ENCODE measurements at places on chromosomes 13 and 19.

- DNase-seq = no peak
Observed at GRCh38 chr13:106617561-106617960, 49.6 kb upstream of the ARGLU1 start.

- DNase-seq = no peak
Observed at GRCh38 chr19:11570039-11570462, 7.4 kb downstream of the ACP5 start.

DNA sequence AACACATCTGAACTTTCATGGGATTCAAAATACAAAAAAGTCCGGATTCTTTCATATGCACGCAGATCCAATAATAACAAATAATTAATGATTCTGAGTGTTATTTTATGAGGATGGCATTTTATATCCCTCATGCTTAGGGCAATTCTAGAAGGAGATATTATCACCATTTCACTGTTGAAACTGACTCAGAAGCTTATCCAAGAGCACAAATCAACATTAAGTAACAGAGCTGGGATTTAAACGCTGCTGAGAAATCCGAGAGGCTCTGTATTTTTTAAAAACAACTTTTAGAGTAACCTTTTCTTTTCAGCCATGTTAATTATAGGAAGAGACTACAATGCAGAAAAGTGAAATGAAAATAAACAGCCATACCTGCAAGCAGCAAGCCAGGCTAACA is 30.3 kb downstream of the ATP7B start:
- no peak for DNase-seq

DNA sequence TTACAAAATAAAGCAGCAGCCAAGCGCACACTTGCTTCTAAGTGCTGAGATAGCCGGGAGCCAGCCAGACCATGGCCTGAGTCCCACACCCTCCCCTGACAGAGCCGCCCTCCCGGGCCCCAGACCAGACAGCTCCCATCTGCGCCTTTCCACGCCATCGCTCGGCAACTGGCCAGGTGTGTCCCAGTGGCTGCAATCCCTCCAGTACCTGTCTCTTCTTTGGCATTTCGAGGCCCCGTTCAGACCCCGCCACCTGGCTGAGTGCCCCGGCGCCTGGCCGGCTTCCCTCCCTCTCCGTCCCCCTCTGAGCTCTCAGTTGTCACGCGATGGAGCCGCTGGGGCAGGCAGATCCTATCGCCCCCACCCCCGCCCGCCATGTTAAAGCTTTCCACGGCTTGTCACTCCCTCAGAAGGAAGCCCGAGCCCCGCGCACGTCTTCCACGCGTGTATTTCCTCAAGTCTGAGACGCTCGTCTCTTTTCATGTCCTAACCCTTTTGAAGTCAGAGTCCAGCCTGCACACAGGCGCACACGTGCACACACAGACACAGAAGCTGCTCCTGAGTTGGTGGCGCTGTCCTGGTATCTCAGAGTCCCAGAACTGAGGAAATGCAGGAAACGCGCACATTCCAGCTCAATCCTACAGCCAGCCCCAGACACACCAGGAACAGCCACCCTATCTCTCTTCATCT is 7.9 kb downstream of the MLLT1 start:
- peak; percentile 85 for DNase-seq

- DNase-seq = no peak
Observed at GRCh38 chr19:35013820-35014754, 14.0 kb downstream of the GRAMD1A start.

DNA sequence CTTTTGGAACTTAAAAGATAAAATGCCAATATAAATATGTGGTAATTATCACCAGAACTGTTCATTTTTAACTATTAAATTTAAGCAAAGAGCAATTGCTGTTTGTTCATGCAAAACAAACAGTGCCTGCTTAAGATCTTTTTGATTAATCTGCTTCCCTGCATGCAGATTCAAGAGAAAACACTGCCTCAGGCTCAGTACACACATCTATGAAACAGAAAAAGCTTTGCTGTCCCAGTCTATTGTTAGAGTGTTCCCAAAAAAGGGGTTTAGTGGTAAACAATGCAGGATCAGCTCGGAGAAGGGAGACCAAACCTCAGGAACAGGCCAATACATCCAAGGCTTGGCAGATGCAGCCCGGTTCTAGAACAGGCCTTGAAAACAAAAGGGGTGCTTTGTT is 49.3 kb upstream of the TDRD3 start:
- no peak for DNase-seq

GRCh38 chr19:18865973-18866799 is 29.8 kb downstream of the CERS1 start:
- DNase-seq = peak; percentile 67

GRCh38 chr19:13094771-13095392 is 7.8 kb downstream of the LYL1 start:
- peak; percentile 43 for DNase-seq

DNA sequence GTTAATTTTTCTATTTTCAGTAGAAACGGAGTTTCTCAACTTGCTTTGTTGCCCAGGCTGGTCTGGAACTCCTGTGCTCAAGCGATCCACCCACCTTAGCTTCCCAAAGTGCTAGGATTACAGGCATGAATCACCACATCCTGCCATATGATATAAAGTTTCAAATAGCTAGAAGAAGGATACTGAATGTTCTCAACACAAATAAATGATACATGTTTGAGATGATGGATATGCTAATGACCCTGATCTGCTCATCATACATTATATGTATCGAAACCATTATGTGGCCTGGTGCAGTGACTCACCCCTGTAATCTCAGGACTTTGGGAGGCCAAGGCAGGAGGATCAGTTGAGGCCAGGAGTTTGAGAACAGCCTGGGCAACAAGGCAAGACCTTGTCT is 11.5 kb downstream of the CIB3 start:
- DNase-seq = no peak

GRCh38 chr19:3094601-3095440 is 659 bp downstream of the GNA11 start:
- DNase-seq = no peak

DNA sequence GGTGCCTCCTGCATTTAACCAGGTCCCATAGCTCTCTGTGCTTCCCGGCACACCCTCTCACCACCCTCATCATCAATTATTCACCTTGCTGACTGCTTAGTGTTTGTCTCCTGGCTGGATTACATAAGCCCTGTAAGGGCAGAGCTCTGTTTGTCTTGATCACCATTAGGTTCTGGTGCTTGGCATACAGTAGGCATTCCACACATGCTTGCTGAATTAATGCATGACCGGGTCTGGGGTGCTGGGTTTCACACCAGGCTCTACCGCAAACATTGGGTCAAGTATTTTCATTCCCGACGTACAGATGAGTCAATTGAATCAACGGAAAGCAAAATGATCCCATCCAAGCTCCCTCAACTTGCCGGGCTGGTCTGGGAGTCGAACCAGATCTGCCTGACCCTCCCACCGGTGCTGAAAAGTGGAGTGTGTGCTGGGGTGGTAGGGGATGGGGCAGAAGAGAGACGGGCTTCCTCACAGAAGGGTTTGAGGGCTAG is 28.5 kb downstream of the VAV1 start:
- DNase-seq = no peak

GRCh38 chr19:29836409-29836825 is 24.6 kb downstream of the CCNE1 start:
- no peak for DNase-seq

- no peak for DNase-seq
Observed at GRCh38 chr13:106610486-106610885, 42.5 kb upstream of the ARGLU1 start.
